ENCODE measurements at places on chromosomes 11 and 22.

GRCh38 chr11:15654451-15654850 lies 539.7 kb downstream of the INSC start:
- DNase-seq, result no peak

DNA sequence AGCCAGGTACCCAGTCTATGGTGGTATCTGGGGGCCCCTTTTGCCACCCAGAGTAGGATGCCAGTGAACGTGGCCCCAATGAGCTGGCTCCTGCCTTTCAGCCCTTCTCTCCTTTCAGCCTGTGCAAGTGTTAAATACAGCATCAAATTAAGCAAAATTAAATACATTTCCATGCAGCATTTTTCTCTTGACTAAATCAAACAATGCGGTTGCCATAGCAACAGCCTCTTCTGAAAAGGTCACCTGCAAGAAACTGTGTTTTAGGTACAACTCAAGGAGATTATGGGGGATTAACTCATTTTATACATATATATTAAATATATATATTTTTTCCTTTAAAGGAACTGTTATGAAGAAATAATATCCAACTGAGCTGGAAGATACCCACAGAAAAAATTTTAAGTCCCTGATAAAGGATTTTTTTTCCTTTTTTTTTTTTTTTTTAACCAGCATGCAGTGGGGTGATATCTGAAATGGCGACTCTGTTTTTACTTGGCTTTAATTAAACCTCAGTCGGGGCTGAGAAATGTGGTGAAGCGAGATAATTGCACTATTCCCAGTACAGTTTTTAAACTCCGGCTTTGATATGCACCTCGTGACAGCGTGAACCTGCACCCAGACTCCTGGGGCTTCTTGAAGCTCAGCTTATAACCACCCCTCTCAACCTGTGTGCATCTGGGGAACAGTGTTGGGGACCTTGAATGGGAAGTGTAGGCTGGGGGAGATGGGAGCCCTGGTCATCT lies 115.3 kb downstream of the PKNOX2 start:
- no peak for DNase-seq

DNA sequence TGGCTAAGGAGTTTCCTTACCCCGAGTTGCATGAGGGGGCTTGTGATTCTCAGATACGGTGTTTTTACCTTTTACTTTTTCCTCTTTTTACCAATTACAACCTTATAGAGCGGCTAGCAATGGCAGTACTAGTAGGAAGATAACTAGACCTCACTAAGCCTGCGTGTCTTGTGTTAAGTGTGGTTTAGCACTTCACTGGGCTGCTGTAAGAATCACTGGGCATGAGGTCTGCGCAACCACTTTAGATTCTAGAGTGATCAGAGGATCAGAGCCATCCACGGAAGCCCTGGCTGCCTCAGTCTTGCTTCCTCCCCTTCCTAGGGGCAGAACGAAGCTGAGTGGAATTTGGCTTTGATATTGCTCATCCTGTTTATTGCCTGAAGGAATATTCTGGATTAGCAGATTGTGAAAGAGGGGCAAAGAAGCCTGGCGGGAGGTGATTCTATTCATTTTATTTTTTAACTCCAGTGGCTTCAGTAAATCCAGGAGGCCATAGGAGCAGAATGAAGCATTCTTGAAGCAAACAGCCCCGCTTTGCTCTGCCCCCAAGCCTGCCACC lies 88.5 kb downstream of the GRAMD1B start:
- no peak for DNase-seq

DNA sequence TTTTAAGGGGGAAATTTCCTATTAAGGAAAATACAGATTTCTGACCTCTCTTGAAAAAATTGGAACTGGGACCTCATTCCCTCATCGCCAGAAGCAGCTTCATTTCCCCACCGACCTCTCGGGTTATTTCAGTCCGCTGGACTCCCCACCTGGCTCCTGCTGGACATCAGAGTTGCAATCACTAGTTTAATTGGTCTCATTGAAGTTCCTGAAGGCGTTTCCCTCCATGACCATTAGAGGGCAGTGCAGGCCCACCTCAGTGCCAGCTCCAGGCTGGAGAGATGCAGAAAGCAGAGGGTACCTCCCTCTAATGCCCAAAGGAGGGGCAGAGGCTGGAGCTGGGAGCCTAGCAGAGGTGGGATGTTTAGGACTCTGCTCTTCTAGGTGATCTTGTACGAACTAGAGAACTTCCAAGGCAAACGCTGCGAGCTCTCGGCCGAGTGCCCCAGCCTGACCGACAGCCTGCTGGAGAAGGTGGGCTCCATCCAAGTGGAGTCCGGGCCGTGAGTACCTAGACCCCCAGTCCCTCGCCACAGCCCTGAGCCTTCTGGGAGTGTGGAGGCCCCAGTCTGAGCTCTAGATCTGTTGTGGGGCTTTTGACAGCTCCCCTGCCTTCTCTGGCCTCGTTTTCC lies 2.7 kb downstream of the CRYBB3 start:
- DNase-seq, result peak; percentile 48

GRCh38 chr11:58905011-58905720 lies 34.1 kb upstream of the GLYATL1 start:
- DNase-seq, result no peak

DNA sequence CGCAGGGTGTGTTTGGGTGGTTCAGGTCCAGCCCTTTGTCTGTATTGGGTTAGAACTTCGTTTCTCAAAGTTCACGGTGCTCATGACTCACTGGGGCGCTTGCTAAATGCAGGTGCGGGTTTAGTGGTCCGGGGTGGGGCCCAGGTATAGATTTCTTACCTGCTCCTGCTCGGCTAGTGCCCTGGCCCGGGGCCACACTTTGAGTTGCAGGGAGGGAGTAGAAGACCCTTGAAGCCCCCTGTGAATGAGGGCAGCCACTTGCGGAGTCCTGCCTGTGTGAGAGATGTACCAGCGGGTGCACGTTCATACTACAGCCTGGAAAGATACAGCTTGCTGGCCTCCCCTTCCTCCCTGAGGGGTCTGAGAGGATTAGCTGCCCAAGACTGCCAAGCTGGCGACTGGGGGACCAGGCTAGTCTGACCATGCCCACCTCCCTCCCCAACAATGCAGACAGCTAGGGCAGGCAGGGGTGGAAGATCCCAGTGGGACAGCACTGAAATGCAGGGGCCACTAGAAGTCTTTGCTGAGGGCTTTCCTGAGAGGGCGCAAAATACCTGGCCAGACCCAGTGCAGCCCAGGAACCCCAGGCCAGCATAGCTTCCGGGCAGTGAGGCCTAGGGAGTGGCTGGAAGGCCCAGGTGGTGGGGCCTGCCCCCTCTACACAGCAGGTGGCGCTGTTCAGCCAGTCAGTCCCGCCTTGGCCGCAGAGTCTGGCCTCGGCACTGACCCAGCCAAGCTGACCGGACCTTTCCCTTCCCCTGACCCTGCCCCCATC lies 5.1 kb upstream of the MYRF start:
- DNase-seq, result peak; percentile 41

DNA sequence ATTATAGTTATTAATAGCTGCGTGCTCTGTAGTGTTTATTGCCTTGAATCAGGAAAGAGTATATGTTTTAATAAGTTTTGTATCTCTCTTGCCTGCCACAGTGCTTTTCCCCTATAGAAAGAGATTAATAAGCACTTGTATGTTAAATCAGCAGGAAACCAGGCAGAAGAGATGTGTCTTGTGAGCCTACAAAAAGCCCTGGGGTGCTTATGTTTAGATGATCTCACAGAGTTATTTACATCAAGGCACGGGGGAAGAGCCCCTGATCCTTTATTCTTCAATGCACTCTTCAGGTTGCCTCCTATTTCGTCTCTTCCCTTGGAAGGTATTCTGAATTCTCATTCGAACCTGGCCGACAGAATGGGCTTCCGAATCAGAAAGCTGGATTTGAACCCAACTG lies 183.0 kb downstream of the MAML2 start:
- no peak for DNase-seq

GRCh38 chr11:65417702-65418430 lies 4.7 kb upstream of the NEAT1 start:
- DNase-seq, result peak; percentile 36

GRCh38 chr11:18707811-18708340 lies 9.3 kb downstream of the TMEM86A start:
- no peak for DNase-seq

- DNase-seq, result no peak
Measured at GRCh38 chr11:108131993-108132392, 10.6 kb downstream of the ACAT1 start.

DNA sequence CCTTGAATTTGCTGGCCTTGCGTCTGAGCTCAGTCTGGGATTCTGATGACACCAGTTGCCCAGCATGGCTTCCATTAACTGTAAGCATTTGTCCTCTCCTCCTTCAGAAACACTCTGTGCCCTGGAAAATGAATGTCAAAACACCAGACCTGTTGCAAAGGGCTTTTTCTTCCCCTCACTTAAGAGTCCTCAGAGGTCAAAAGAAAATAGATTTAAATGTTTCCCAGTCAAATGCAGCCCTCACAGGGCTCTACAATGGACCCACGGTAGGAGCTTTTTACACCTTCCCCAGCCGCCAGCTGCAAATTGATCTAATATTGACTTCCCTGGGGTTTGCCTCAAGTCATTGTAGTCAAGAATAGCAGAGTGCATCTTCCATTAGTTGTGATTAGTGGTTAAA lies 332.2 kb downstream of the INSC start:
- DNase-seq, result no peak

DNA sequence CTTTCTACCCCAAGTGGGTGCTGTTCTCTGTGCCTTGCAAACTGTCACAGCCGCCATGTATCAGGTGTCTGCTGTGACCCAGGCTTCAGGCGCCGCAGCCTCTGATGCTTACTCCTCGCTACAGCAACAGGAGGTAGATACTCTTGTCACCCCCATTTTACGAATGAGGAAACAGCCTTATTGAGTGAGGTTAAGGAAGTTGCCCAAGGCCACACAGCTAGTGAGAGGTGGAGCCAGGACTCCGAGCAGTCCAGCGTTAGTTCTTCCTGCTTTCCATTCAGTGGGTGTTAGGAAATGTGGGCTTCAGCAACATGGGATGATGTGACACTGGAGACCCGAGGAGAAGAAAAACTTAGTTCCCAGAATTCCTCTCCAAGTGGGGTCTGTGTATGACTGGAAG lies 14.3 kb downstream of the RNF215 start:
- no peak for DNase-seq

- DNase-seq, result no peak
Measured at GRCh38 chr11:19729141-19729540, 16.5 kb downstream of the NAV2 start.

GRCh38 chr11:47257517-47258316 lies at the start of gene NR1H3:
NR1H3 (plus strand) TSS chr11:47257996; CDS start chr11:47259217, 1,221 bp downstream.
- DNase-seq, result no peak

GRCh38 chr11:2870460-2870859 lies 15.1 kb downstream of the CDKN1C start:
- DNase-seq, result no peak

DNA sequence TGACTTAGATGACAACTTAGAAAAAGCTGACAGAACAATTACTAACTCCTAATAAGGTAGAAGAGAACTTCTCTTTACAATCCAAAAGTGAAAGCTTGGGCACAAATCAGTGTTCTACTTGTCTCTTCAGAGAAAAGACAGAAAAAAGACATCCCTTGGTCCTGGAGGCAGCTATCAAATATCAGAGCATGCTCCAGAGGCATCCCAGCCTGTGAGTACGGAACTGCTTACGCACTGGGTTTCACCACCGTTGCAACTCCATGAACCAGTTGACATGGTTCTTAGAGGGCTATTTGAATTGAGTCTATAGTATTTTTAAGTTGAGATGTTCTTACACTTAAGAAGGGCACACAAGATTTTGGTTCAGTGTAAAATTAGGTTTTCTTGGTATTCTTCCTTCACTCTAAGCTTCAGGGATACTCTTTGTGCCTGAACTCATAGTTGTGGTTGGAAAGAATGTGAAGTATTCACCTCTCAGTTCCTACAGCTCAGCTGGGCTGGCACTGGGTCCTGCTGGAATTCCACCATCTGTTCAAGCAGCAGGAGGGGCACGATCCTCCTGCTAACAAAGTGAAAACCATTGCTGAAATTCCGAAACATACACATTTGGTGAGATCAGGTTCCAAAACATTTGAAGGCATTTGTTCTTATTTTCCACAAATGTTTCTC lies 6.3 kb downstream of the AKIP1 start:
- no peak for DNase-seq

DNA sequence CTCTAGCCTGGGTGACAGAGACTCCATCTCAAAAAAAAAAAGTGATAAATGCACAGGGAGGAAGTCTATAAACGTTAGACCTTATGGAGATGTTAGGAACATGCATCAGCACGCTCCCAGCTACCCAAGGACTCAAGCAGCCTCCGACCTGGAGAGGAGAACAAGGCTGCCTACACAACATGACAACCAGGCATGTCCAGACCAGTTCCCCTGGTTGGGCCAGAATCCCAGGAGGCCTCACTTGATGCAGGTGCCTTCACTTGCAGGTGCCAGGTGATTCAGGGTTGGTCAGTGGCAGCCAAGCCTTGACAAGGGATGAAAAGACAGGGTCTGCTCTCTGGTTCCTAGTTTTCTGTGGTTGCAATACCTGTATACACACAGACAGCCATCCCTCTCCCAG lies 5.9 kb downstream of the RANGAP1 start:
- DNase-seq, result no peak

DNA sequence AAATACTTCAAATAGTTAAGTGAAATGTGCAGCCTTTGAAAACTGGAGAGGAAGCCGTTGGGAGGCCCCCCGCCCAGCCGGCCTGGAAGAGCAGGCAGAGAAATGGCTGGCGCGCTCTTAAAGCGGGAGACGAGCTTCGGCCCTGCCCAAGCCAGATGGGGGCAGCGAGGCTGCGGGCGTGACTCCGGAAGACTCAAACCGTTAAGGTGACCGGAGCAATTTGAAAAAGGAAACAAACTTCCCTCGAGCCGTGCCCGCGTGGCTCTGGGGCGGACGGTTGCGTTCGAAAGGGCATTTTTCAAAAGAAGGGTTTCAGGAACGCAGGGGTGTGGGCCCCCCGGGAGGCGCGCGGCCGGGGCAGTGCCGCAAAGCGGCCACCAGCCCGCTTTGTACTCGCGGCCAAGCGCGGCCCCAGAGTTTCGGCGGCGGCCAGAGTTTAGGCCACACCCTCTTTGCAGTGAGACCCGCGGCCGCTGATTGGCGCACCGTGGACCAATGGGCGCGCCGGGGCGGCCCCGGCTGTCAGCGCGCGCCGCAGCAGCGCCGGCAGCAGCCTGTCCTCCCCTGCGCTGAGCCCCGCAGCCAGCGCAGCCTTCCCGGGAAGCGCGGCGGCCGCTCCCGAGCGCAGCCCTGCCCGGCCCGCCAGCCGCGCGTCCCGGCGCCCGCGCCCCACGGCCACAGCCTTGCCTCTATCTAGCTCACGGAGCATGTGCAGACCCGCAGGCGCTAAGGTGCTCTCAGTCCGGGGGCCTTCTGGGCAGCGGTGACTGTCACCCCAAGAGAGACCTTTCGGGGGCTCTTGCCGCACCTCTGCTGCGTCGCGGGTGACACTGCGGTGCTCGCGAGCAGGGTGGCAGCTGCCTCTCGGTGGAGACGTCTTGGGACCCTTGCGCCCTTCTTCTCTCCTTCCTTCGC lies at the start of gene NAV2:
Gene NAV2, plus strand, starts transcription at position 557 of the 915 bp plus-strand sequence. CDS start 859 bp downstream, outside the sequence.
- peak; percentile 73 for DNase-seq

- DNase-seq, result no peak
Measured at GRCh38 chr11:130706572-130706971, 209.7 kb downstream of the SNX19 start.

GRCh38 chr11:79400717-79401330 lies 40.0 kb downstream of the TENM4 start:
- DNase-seq, result no peak

Measured in stimulated activated CD4-positive, alpha-beta T cell treated with anti-CD3 and anti-CD28 coated beads, Interleukin-4, amount 100 ng/mL, for 1 hour (primary cell).